ENCODE measurements at places on chromosomes 11 and 22.

DNA sequence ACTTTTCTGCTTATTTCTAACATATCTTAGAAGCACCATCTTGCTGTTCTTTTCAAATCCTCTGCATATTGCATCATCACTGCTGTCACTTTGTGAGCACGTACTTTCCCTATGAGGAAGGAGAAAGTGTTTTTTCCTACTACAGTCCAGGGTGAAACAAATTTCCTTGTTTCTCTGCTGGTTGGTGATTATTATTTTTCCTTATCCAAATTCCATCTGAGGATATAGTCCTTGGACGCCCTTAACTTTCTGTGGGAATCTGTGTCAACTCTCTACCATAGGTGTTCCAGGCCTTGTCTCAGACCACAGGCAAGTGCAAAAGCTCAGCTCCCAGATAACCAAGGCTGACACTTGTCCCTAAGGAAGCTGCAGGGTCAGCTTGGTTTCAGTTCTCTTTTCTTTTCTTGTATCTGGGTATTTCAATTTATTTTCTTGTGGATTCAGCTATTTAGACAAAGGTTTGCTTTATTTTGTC is 29.4 kb upstream of the LYVE1 start:
- DNase-seq = no peak

DNA sequence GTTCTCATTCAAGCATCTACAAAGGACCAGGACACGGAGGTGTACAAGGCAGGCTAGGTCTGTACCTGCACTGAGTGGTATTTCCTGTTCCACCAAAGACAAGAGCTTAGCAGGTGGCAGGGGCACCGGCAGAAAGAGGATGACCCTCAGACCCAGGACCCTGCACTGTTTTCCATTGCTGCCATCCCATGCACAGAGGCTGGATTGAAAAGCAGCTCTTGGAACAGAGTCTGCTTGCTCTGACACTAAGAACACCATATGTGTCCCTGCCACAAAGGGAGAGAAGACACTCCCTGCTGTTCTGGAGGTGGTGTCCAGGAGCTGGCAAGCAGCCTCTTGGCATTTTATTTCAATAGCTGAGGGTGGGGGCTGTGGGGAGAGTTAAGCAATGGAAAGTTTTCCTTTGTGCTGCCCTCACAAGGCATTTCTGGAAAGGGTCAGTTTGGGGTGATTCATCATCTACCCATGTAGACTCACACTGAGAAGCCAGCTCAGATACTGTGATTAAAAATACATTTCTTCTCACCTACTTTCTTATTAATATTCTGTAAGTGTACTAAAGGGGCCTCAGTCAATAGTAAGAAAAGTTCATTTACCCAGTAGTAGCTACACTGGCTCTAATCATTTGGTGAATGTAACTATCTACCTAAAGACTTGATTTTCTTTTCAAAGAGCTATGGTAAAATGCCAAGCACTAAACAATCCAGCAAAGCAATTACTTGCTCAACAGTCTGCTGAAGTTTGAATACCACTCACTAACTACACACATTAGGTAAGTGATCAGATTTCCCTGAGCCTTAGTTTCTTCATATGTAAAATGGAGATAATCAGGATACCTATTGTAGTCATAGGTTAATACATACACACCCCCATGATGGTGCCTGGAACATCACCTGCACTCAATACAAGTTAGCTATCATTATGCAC is 55.2 kb downstream of the SLC1A2 start:
- peak; percentile 14 for DNase-seq

- no peak for DNase-seq
Measured at GRCh38 chr11:134675983-134676382, 263.9 kb upstream of the B3GAT1 start.

GRCh38 chr11:64028398-64029115 is 7.2 kb upstream of the FLRT1 start:
- DNase-seq = no peak

DNA sequence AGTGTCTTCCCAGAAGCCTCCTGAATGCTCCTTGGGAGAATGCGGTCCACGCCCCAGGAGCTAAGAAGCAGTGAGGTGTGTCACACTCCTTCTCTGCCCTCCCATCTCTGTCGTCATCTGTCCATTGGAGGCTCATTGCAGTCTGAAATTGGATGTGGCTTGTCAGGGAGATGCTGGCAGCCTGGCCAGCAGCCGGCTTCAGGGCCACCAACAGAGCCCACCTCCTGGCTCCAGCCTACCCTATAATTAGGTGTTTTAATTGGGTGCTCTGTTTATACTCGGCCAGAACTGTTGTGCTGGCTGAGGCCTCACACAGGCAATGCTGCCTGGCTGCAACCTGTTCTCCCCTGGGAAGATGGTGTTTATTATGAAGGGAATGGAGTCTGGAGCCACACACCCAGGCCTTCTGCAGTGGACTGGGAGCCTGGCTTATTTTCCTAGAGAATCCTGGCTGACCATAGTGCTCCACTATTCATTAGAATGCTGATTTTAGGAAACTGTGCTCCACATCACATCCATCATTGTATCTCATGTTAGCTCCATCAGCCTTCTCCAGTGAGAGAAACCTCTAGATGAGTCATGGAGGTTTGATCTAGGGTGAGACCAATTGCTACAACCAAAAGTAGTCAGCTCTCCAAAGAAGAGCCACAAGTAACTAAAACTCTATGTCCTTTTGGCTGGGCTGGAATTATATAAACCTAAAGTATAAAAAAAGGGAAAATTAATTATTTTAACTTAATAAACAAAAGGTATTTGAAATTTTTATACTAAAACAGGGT is 86.8 kb upstream of the CRTAM start:
- DNase-seq = no peak

DNA sequence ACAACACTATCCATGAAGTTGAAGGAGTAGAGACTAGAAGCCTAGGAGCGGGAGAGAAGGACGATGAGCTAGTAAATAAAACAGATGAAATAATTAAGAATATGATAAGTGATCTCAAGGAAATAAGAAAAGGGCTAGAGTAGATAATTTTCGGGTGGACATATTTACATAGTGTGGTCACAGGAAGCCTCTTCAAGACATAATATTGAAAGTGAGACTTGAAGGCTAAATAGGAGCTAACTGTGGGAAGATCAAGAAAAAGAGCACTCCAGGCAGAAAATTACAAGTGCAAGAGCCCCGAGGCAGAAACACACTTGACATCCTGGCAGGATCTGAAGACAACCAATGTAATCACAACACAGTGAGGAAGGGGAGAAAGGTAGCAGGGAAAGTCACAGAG is 11.9 kb upstream of the PPFIBP2 start:
- no peak for DNase-seq

- DNase-seq = no peak
Measured at GRCh38 chr11:77104727-77105126, 2.1 kb downstream of the OMP start.

GRCh38 chr11:108511851-108512474 is 13.8 kb upstream of the POGLUT3 start:
- peak; percentile 72 for DNase-seq

DNA sequence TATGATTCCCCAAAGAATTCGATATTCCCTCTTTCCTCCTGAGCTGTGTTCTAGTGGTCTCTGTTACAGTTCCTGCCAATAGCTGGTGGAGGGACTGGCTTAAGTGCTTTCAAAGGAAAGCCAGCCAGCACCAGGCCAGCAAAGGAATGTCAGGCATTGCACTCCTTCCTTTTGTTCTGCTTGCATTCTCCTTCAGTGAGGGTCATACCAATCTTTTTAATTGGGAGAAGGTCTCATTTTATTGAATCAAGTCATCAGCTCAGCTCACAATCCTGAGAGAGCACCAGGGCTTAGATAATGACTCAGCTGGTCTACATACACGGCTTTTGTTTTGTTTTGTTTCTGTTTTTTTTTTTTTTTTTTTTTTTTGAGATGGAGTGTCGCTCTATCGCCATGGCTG is 222.9 kb downstream of the NAV2 start:
- DNase-seq = no peak

GRCh38 chr11:126407682-126408288 is 52.3 kb downstream of the ST3GAL4 start:
- no peak for DNase-seq

Measured in epithelial cell of prostate (primary cell).